ENCODE measurements at places on chromosomes 3 and 15. TPM values are rescaled to one million over a fixed set of nuclear protein-coding genes. Genes with fewer than 3 reads are reported as not detected.

The TMEM266 gene
- 0.19 TPM for total RNA-seq

The CP gene
- 1,411 TPM for total RNA-seq

The LYSMD2 gene
- total RNA-seq: 7.4 TPM

DNA sequence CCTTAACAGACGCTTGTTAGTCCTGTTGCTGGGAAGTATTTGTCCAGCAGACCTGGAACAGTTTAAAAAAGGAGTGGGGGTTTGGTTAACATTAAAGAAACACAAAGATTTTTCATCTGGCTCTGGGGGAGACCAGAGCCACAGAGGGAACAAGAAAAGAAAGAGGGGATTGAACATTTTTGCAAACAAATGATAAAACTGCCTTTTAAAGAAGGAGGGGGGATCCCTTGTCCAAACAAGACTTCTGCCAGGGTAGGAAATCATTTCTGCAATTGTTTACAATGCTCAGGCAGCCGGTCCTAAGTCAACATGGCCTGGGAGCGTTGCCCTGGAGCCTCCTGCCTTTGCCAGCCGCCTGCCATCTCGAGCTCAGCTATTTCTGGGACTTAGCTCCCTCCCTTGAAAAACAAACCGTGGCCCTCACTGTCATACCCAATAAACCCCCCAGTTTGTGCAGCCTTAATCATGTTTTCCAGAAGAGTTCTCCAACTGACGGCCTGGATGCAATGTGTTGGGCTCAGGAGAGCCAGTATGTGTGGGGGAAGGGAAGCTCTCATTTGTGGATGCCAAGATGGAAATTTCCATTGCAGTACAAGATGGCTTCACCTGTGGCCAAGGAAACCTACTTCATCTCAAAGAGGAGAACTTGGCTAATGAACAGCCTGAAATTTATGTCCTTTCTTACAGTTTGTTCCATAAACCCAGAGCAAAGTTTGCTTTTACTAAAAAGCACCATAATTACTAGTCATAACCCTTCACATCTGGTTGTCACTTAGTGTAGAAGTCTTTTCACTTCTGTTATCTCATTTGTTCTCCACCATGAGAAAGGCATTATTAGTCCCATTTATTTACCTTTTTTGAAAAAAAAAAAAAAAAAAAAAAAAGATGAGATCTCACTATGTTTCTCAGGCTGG lies 75.9 kb upstream of the RNU6-1 start:
- H3K36me3 ChIP-seq: no peaks in the 10 kb centered on the region
- no peaks in the 10 kb centered on the region for H3K27me3 ChIP-seq
- peak; percentile 92 for DNase-seq

- H3K36me3 ChIP-seq: no peaks in the 10 kb centered on the region
- H3K27ac ChIP-seq: no peak overlapping the region
- H3K4me3 ChIP-seq: no peak overlapping the region
- DNase-seq: no peak
- H3K27me3 ChIP-seq: no peaks in the 10 kb centered on the region
These were observed 243.5 kb upstream of the SEMA6D start for GRCh38 chr15:47473832-47474231.

- no peak for DNase-seq
- H3K27ac ChIP-seq: peak overlapping the region; percentile 47
- H3K4me3 ChIP-seq: no peak overlapping the region
- no peaks in the 10 kb centered on the region for H3K27me3 ChIP-seq
- no peaks in the 10 kb centered on the region for H3K4me1 ChIP-seq
These were observed 38.5 kb downstream of the C3orf62 start for GRCh38 chr3:49238274-49239127.

- H3K36me3 ChIP-seq: no peaks in the 10 kb centered on the region
- H3K27ac ChIP-seq: no peak overlapping the region
- no peak overlapping the region for H3K4me3 ChIP-seq
- no peaks in the 10 kb centered on the region for H3K27me3 ChIP-seq
- DNase-seq: no peak
These were observed 46.0 kb downstream of the ANP32A start for GRCh38 chr15:68774521-68775235.

DNA sequence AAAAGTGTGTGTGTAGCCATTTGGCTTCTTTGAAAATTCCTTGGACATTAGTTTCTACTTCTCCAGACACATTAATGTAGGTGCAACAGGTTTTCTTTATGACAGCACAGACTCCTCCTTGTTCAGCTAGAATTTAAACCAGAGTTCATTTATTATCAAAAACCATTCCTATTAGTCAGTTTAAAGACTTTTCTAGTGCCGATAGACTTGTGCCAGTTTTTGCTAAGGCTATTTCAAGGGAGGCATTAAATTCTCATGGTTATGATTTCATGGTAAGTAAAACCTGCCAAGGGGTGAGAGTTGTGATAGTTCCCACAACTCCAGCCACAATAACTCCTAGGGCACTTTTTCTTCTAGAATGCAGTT lies 20.6 kb upstream of the SENP7 start:
- no peaks in the 10 kb centered on the region for H3K36me3 ChIP-seq
- no peak for DNase-seq
- no peaks in the 10 kb centered on the region for H3K27me3 ChIP-seq
- H3K4me3 ChIP-seq: no peak overlapping the region

DNA sequence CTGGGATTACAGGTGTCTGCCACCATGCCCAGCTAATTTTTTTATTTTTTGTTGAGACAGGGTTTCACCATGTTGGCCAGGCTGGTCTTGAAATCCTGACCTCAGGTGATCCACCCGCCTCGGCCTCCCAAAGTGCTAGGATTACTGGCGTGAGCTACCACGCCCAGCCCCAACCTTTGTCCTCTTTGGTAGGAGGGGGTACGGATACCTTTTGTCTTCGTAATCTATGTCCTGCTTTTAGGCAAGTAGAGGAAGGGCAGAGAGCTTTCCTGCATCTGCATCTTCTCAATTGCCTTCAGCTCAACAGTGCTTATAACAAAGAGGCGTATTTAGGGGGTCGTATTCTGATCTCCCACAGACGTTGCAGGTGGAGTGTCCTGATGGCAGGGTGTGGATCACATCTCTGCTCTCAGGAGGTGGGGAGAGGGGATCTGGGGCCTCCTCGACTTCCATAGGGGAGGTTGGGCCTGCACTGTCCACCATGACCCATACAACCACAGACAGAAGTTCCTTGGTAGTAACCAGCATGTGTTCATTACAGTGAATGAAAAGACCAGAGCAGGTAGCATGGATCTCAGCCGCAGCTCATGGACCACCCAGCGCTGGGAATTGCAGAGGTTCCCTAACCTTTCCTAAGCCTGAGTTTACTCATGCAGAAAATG lies 21.4 kb upstream of the KCTD6 start:
- H3K36me3 ChIP-seq: no peaks in the 10 kb centered on the region
- peak overlapping the region; percentile 86 for H3K27ac ChIP-seq
- peaks cover 51% of the 10 kb centered on the region for H3K4me1 ChIP-seq
- no peaks in the 10 kb centered on the region for H3K27me3 ChIP-seq
- peak overlapping the region; percentile 3 for H3K4me3 ChIP-seq

DNA sequence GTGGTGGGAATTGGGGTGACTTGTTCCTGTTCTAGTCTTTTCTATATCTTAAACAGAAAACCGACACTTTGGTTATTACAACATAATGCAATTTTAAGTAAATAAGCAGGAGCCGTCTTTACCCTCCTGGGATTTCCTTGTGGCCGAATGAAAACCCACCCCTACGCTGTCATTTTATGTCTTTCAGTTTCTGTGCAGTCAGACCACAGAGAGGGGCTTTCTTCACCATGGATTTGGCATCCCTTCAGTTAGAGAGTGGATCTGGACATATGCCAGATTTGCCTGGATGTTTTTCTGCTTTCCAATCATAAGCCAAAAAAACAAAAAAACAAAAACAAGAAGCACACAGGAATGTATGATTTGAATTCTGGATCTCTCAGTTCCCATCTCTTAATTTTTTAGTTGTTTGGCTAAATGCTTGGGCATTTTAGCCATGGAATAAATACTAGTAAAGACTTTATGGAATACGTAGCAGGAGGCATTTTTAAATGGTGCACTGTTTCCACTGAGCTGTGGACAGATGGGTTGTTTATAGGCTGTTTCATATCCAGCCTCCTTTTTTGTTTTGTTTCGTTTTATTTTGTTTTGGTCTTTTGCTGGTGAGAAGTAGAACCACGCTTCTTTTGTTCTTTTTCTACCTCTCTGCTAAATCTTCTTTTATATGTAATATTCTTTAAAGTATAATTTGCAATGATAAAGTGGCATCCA lies 272.9 kb downstream of the FEZF2 start:
- no peaks in the 10 kb centered on the region for H3K36me3 ChIP-seq
- DNase-seq: no peak
- no peak overlapping the region for H3K4me3 ChIP-seq
- H3K27ac ChIP-seq: no peak overlapping the region

GRCh38 chr3:127034195-127034989 lies 51.5 kb downstream of the PLXNA1 start:
- no peak overlapping the region for H3K4me3 ChIP-seq
- H3K27me3 ChIP-seq: no peaks in the 10 kb centered on the region
- peak; percentile 55 for DNase-seq
- H3K4me1 ChIP-seq: no peaks in the 10 kb centered on the region
- H3K36me3 ChIP-seq: no peaks in the 10 kb centered on the region
- H3K27ac ChIP-seq: no peak overlapping the region

GRCh38 chr15:91694831-91695210 lies 158.7 kb upstream of the SLCO3A1 start:
- H3K4me3 ChIP-seq: peak overlapping the region; percentile 22
- H3K36me3 ChIP-seq: no peaks in the 10 kb centered on the region
- H3K27me3 ChIP-seq: no peaks in the 10 kb centered on the region
- H3K4me1 ChIP-seq: no peaks in the 10 kb centered on the region
- peak overlapping the region; percentile 71 for H3K27ac ChIP-seq

DNA sequence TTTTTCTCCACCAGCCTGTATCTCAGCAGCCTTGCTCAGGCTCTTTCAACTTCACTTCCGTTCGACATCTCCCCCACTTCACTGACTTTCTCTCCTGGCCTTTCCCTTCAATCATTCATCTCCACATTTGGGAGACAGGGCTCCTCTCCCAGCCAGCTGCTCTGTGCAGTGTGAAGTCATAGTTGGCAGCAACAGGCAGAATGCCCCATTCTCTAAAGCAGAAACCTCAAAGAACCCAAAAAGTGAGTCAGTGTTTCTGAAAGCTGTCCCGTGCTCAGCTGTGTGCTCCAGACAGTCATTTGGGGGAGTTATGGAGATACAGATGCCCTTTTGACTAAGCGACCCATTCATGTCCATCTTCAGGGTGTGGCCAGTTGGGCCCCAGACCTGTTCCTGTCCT lies 54.3 kb downstream of the NTRK3 start:
- no peak overlapping the region for H3K4me3 ChIP-seq
- no peak for DNase-seq
- no peak overlapping the region for H3K27ac ChIP-seq
- no peaks in the 10 kb centered on the region for H3K27me3 ChIP-seq

DNA sequence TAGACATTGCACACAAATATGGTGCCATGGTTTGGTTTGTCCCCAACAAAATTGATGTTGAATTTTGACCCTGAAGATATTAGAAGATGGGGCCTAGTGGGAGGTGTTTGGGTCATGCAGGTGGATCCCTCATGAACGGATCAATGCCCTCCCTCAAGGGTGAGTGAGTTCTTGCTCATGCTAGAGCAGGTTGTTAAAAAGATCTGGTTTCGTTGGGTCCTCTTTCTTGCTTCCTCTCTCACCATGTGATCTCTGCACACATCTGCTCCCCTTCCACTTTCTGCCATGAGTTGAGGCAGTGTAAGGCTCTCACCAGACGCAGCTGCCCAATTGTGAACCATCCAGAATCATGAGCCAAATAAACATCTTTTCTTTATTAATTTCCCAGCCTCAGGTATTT lies 87.8 kb upstream of the MDFIC2 start:
- no peak overlapping the region for H3K27ac ChIP-seq
- no peaks in the 10 kb centered on the region for H3K27me3 ChIP-seq
- no peak for DNase-seq
- H3K4me1 ChIP-seq: no peaks in the 10 kb centered on the region

GRCh38 chr3:86180696-86181095 lies 810.3 kb downstream of the VGLL3 start:
- no peaks in the 10 kb centered on the region for H3K4me1 ChIP-seq
- H3K4me3 ChIP-seq: no peak overlapping the region
- H3K27ac ChIP-seq: no peak overlapping the region
- H3K36me3 ChIP-seq: no peaks in the 10 kb centered on the region
- no peaks in the 10 kb centered on the region for H3K27me3 ChIP-seq
- DNase-seq: no peak

GRCh38 chr3:183281126-183281797 lies 28.2 kb downstream of the B3GNT5 start:
- no peak for DNase-seq
- H3K27me3 ChIP-seq: no peaks in the 10 kb centered on the region
- H3K27ac ChIP-seq: no peak overlapping the region
- peaks cover 12% of the 10 kb centered on the region for H3K4me1 ChIP-seq
- H3K4me3 ChIP-seq: no peak overlapping the region

- H3K4me1 ChIP-seq: no peaks in the 10 kb centered on the region
- H3K27ac ChIP-seq: no peak overlapping the region
- no peak for DNase-seq
- no peaks in the 10 kb centered on the region for H3K27me3 ChIP-seq
These were observed 142.7 kb upstream of the DPPA4 start for GRCh38 chr3:109480014-109480413.

- no peak for DNase-seq
- H3K27me3 ChIP-seq: no peaks in the 10 kb centered on the region
- no peak overlapping the region for H3K4me3 ChIP-seq
- no peak overlapping the region for H3K27ac ChIP-seq
These were observed 8.9 kb downstream of the LMOD3 start for GRCh38 chr3:69113536-69113935.

GRCh38 chr3:88725440-88726165 lies 381.8 kb upstream of the EPHA3 start:
- H3K27me3 ChIP-seq: no peaks in the 10 kb centered on the region
- DNase-seq: no peak
- H3K36me3 ChIP-seq: no peaks in the 10 kb centered on the region
- H3K4me3 ChIP-seq: no peak overlapping the region

GRCh38 chr15:25862472-25863110 lies 536 bp downstream of the ATP10A start:
- H3K4me1 ChIP-seq: no peaks in the 10 kb centered on the region
- no peaks in the 10 kb centered on the region for H3K27me3 ChIP-seq
- H3K36me3 ChIP-seq: no peaks in the 10 kb centered on the region
- no peak overlapping the region for H3K4me3 ChIP-seq
- no peak overlapping the region for H3K27ac ChIP-seq

DNA sequence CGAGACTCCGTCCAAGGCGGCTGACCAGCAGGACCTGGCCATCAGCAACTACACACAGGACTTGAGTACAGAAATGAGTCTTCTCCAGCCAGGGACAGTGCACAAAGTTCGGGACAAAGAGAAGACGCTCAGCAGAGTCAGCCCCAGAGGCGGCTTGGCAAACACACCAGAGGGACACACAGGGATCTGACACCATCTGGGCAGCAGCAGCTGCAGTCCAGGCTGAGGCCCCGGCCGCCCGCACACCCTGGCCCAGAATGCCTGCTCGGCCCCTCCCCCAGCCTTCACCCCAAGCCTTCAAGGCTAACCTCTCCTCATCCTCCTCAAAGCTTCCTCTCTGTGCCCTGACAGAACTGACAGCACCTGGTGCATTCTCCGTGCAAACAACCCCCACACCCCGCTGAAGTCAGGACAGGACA lies 61.1 kb downstream of the XXYLT1 start:
- peak overlapping the region; percentile 47 for H3K27ac ChIP-seq
- no peak overlapping the region for H3K4me3 ChIP-seq
- no peak for DNase-seq

- H3K4me3 ChIP-seq: no peak overlapping the region
- no peaks in the 10 kb centered on the region for H3K4me1 ChIP-seq
- no peaks in the 10 kb centered on the region for H3K27me3 ChIP-seq
These were observed 324.1 kb downstream of the ZIC1 start for GRCh38 chr3:147733217-147733616.
